ENCODE measurements at places on chromosomes 2 and 18. TPM values are rescaled to one million over a fixed set of nuclear protein-coding genes. Genes with fewer than 3 reads are reported as not detected.

GRCh38 chr18:66601649-66602048, 2.2 kb downstream of the CDH19 start:
- DNase-seq: no peak

Gene TMEM169
- 1.0 TPM for total RNA-seq

DNA sequence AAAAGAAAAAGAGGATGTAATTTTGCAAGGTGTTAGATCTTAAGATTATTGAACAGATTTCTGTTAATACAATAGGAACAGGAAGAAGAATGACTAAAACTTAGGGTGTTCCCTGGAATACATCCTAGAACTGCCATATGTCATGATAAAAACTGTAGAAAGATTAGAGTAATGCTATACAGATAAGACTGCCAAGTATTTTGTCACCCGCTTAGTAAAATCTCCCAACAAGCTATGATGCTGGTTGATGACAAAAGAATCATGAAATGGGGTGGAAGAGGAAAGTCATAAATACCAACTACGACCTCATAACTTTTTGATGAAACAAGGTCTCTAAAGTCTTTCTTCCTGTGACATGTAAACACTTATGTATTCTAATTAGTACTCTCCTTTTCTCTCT, 163.6 kb upstream of the COL3A1 start:
- no peak for DNase-seq

- no peak for DNase-seq
These were observed 474.3 kb downstream of the ERBB4 start for GRCh38 chr2:212064318-212064717.

GRCh38 chr2:16130906-16131400, 190.6 kb downstream of the MYCN start:
- no peak for DNase-seq

Gene CFAP65
- 1.2 TPM for total RNA-seq

Data from uterus (tissue), 4 donors.